ENCODE measurements at places on chromosomes 3 and 15.
A peak's percentile ranks its signal among the peaks of the same experiment; 100 is the strongest.

DNA sequence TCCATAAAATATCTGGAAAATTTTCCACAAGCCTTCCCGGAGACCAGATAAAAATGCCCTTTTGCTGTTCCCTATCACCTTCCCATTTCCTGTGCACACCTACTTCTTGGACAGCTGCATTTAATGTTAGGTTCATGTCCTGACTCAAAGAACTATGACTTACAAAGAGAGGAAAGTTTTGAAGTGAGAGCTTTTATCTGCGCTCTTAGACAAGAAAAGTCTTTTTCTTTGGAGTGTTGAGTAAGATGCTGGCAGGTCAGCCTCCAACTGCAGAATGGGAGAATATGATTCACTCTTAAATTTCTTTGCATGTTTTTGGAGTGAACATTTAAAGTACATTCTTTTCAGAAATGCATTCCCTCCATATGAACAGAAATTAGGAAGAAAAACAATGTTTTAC is 147.3 kb upstream of the DPH6 start:
- DNase-seq = peak; percentile 38

DNA sequence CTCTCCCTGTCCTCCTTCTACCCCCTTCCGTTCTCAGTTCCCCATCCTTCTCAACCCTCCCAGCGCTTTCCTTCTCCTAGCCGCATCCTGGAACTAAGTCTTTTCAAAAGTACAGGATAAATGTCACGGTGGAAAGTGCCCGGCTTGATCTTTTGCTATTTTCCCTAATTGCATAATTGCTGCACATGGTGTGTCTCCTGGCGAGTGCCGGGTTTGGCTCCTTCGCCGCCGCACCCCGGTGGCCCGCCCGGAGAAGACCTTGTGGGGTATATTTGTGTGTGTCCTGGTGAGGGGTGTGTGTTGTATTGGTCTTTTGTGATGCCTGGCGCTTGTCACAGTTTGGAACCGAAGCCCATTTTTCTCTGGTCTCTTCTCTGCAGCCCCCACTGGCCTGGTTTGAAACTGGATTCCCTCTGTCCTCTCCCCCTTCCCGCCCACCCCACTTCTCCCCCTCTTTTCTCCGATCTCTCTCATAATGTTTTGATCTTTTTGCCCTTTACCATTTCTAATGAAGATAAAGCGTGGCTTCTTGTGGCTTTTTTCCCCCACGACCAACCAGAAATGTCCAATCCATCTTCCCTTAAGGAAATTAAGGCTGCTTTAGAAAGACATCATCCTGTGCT is 692 bp downstream of the UBE2E2 start:
- peak; percentile 8 for DNase-seq

GRCh38 chr3:42709621-42710020 is 7.0 kb upstream of the HHATL start:
- no peak for DNase-seq

GRCh38 chr3:194280777-194281176 is 70.4 kb downstream of the CPN2 start:
- no peak for DNase-seq

- DNase-seq = no peak
Observed at GRCh38 chr3:73056845-73057150, 4.7 kb upstream of the EBLN2 start.

GRCh38 chr3:189744235-189744634 is 113.0 kb downstream of the TP63 start:
- DNase-seq = no peak

DNA sequence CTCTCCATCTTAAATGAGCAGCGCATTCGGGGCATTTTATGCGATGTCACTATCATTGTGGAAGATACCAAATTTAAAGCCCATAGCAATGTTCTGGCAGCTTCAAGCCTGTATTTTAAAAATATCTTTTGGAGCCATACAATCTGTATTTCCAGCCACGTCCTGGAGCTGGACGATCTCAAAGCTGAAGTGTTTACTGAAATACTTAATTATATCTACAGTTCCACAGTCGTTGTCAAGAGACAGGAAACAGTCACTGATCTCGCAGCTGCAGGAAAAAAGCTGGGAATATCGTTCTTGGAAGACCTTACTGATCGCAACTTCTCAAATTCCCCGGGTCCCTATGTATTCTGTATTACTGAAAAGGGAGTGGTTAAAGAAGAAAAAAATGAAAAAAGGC is 44.4 kb upstream of the RASA2 start:
- no peak for DNase-seq

DNA sequence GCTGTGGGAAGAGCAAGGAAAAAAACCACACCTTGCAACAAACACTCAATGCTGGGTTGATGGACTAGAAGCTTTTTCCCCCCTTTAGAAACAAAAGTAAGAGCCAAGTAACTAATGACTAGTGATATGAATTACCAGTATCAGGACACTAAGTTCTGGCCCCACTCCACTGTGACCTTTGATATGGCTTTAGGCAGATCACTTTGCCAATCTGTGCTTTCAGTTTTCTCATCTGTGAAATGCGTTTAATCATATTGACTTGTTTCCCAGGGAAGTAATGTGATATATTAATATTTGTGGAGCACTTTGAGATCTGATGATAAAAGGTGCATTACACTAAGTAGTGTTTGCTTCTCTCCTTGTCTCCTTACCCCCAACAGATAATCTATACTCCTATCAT is 319.3 kb upstream of the SATB1 start:
- DNase-seq = no peak

DNA sequence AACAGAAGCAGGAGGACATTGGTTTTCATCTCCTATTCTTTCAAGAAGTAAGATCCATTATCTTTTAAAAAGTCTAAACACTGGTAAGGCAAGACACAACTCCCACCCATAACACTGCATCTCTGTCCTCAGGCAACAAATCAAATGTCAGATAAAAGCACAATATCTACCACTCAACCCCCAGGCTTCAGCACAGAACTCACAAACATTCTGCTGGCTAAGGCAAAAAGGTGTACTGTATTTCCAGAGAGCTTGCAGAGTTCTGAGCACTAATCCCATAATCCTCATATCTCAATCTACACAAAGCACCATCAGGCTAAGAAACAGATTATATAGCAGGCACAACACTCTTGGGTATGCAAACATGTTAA is 20.9 kb downstream of the RAF1 start:
- no peak for DNase-seq

GRCh38 chr3:168250415-168250861 is 154.7 kb upstream of the GOLIM4 start:
- peak; percentile 11 for DNase-seq

- DNase-seq = no peak
Observed at GRCh38 chr15:66822114-66822513, 120.1 kb downstream of the SMAD6 start.

- no peak for DNase-seq
Observed at GRCh38 chr15:57785959-57786358, 79.4 kb downstream of the POLR2M start.

GRCh38 chr15:64961013-64961412 is 28.7 kb downstream of the SPG21 start:
- DNase-seq = no peak

- no peak for DNase-seq
Observed at GRCh38 chr3:39541917-39542329, 74.4 kb downstream of the MOBP start.

- no peak for DNase-seq
Observed at GRCh38 chr15:95880630-95881029, 449.9 kb upstream of the NR2F2 start.

DNA sequence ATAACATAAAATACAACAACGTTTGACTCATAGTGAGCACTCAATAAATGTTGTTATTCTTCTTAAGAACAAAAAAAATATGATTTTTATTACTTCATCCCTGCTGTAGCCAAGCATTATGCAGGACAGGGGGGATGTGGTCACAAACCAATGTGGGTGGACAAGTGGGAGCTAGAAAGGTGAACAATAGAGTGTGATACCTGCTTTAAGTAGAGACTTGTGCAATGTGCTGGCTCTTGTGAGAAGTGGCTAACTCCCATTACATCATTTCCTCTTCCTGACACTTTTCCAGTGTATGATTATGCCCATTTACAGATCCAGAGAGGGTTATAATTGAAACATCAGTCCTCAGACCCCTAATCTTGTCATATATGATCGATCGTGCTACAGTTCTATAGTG is 193.6 kb downstream of the UBE2E2 start:
- no peak for DNase-seq

- no peak for DNase-seq
Observed at GRCh38 chr3:133949438-133949837, 53.8 kb upstream of the RAB6B start.

DNA sequence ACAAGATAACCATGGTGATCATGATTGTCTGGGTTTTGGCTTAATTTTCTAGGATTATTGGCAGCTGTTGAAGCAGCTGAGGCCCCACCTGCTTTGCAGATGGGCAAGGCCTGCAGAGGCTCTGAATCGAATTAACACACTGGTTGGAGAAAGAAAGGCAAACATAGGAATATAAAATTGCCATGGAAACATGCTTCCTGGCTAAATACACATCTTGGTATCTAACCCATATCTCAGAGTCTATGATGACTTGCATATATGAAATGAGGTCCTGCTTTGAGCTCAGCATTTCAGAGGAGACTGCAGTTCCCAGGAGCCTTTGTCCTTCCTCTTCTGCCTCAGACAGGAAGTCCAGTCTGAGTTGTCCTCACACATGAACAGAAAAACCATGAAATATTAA is 24.3 kb upstream of the SV2B start:
- DNase-seq = no peak

GRCh38 chr15:63474810-63475316 is 29.5 kb upstream of the USP3 start:
- no peak for DNase-seq

DNA sequence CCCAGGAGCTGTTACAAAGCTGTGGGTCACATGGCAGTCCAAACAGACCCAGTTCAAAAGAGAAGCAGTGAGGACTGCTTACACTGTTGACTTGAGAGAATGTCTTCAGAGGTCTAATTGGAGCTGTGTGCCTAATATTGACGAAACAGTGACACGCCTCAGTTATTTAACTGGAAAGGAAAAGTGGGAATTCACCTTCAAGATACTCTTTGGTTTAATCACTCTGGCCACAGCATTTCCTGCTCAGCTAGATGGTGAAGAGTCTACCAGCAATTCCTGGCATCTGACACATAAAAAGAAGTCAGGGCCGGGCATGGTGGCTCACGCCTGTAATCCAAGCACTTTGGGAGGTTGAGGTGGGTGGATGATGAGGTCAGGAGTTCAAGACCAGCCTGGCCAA is 326.4 kb downstream of the SV2B start:
- no peak for DNase-seq

GRCh38 chr3:57530071-57530608 is 14.0 kb downstream of the DNAH12 start:
- no peak for DNase-seq

GRCh38 chr15:43943511-43943910 is 116.7 kb downstream of the WDR76 start:
- DNase-seq = peak; percentile 25

GRCh38 chr3:38404286-38404685 is 49.4 kb upstream of the ACVR2B start:
- DNase-seq = peak; percentile 87

DNA sequence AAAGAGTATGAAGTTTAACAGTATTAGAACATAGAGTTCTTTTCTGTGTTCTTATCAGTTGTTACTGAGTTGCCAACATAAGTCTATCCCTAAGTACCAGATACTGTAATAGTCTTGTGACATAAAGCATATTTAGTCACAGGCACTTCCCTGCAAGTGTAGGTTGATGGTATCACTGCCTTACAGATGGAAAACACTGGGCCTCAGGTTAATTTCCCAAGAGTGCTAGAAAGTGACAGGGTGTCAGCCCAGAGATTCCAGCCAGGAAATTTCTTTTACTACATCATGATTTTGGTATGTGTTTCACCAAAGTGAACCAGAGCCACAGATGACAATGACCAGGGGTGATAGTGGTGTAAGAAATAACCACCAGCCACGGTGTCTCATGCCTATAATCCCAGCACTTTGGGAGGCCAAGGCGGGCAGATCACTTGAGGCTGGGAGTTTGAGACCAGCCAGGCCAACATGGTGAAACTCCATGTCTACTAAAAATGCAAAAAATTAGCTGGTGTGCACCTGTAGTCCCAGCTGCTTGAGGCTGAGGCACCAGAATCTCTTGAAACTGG is 3.2 kb downstream of the EIF1B start:
- no peak for DNase-seq

DNA sequence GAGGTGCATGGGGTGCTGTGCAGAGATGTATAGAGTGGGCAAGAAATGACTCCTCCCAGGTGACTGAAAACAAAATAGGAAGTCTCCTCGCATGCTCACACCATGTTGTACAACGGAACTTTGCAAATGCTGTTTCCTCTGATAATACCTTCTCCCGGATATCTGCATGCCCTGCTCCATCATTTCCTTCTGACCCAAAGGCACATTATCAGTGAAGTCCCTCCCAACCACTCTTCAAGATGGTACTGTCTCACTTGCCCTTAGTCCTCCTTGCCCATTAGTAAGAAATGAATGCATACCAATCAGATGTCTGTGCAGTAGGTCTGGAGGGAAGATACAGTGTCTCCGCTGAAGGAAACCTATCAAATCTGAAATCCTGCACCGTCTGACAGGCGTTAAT is 12.0 kb downstream of the TMED3 start:
- no peak for DNase-seq

GRCh38 chr15:101369676-101370075 is 74.6 kb upstream of the SNRPA1 start:
- DNase-seq = no peak

DNA sequence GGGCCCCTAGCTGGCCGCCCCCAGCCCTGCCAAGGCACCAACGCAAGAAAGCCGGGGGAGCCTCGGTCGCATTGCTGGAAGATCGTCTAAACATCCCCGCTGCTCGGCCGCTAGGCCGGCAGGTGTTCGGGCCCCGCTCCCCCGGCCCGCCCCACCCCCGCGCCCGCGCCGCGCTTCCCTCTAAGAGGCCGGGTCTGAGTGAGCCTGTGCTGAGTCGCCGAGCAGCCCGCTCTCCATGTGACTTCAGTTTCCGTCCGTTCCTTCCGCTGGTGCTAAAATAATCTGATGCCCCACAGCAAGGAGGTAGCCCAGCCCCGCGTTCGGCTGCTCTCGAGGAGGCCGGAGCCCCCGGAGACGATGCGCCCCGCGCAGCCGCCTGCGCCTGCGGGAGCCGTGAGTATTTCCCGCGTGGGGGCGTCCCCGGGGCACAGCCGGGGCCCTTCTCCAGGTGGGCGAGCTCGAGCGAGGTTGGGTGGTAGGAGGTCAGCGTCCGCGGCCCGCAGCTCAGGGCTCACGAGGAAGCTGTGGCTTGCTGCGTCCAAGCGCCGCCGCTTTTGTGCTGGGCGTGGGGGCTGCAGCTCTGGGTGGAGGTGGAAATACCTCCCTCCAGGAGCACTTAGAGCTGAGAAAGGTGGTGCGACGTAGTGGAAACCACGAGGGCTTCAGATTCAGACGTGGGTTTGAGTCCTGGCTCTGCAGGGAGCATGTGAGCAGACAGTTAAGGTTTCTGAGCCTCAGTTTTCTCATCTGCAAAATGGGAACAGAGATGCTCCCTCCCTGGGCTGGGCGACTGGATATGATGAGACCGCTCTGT is at the start of gene NRROS:
Gene NRROS (plus strand): TSS at position 212 of the 814 bp plus-strand sequence. CDS start 14,846 bp downstream, outside the sequence.
- DNase-seq = peak; percentile 32

- DNase-seq = peak; percentile 22
Observed at GRCh38 chr3:39106281-39106811, 1.1 kb downstream of the GORASP1 start.

- DNase-seq = peak; percentile 89
Observed at GRCh38 chr15:48925714-48926223, 38.0 kb downstream of the SHC4 start.
